NCI-H69 (cell line): ENCODE measurements at places on chromosomes 6 and 20.
A peak's percentile ranks its signal among the peaks of the same experiment; 100 is the strongest.

- no peak for DNase-seq
Observed at GRCh38 chr20:14913896-14914620, 576.6 kb upstream of the FLRT3 start.

DNA sequence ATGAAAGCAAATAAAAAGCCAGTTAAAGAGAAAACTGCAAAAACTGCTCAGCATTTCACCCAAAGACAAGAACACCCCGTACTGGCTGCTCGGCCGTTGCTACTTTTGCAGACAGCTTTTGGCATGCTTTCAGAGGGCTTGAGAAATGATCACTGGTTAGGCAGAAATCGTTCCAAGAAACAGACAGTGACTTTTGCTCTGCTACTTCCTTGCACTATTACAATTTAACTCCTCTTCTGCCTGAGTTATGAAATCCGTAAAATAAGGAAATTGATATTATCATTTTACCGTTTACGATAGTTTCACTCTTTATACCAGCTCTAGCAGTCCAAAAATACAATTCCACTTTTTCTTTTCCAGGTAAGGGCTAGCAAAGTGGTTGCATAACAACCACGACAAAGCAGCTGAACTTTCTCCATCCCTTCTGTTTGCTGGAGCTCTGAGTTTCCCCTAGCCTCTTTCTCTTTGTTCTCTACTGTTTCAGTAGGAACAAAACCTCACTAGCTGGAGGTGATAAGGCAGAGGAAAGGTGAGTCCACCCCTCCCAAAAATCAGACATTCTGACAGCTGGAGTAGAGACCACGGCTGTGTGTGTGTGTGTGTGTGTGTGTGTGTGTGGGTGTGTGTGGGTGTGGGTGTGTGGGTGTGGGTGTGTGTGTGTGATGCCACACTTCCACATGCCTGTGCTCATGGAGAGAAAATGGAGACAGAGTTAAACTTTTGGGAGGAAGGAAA is 191.8 kb upstream of the RREB1 start:
- DNase-seq: no peak

GRCh38 chr20:57985278-57985677 is 243.2 kb downstream of the ANKRD60 start:
- DNase-seq: peak; percentile 32

GRCh38 chr20:41443691-41444090 is 77.1 kb upstream of the EMILIN3 start:
- no peak for DNase-seq

GRCh38 chr20:33947709-33948295 is 45.9 kb upstream of the RALY start:
- DNase-seq: peak; percentile 82

- DNase-seq: peak; percentile 54
Observed at GRCh38 chr6:83867527-83868161, 8.2 kb downstream of the CYB5R4 start.

DNA sequence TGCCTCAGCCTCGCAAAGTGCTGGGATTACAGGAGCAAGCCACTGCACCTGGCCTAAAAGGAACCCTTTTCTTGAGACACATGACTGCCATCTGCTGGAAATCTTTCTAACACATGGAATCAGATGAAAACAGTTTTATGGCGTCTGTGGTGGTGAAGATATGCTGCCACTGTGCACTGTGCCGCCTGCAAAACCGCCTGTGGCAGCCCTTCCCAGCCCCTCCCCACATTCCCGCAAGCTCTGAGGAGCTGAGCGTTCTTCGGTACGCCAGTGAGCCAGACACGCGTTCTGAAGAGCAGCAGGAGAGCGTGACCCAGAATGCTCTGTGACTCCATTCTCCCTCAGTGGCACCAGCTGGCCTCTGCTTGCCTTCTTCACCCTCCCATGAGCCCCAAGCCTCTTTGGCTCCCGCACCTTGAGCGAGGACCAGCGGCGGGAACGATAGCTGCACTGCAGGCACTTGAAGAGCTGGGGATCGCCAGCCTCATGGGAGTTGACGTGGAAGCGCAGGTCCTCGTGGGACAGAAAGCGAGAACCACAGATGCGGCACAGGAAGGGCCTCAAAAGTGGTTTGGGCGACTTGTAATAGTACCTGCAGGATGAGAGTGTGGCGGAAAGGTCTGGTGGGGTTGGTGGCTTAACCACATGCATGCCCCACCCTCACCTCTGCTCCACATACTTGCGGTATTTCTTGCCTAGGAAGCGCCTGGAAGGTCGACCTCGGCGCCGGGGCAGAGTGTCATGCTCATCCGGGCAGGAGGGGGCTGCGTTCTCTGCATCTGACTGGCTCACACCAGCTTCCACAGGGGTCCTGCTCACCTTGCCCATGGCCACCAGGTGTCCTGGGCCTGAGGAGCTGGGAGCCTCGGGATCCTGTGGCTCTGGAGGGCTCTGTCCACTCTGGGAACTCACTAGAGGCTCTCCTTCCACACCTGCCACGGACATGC is 8.7 kb downstream of the ZNF335 start:
- peak; percentile 43 for DNase-seq

GRCh38 chr6:89787660-89788328 is 31.8 kb downstream of the MDN1 start:
- no peak for DNase-seq

DNA sequence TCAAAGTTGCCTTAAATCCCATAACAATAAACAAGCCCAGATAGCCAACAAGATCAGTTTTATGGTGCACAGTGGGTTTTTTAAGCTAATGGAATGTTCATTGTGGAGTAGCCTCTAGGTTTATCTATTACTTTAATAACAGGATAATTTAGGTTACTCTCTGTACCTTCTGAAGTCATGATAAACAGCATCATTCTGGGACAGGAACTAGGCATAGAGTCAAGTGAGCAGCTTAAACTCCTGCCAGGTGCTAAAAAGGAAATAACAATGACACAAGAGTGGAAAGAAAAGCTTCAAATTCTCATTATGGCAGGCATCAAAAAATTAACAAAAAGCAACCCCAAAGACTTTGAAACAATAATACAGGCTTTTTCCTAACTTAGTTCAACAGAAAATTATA is 228.8 kb downstream of the HACE1 start:
- DNase-seq: no peak

DNA sequence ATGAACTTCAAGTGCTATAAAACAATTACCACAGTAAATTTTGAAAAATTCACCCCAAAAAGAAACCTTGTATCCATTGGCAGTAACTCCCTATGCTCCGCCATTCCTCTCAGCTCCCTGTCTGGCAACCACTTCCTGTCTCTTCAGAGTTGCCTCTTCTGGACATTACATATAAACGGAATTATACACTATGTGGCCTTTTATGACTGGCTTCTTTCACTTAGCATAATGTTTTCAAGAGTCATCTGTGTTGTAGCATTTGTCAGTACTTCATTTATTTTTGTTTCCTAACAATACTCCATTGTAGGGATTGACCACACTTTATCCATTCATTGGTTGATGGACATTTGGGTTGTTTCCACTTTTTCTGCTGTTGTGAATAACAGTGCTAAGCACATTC is 50.1 kb downstream of the CEP43 start:
- DNase-seq: no peak

- no peak for DNase-seq
Observed at GRCh38 chr20:51631011-51631950, 88.8 kb upstream of the NFATC2 start.

DNA sequence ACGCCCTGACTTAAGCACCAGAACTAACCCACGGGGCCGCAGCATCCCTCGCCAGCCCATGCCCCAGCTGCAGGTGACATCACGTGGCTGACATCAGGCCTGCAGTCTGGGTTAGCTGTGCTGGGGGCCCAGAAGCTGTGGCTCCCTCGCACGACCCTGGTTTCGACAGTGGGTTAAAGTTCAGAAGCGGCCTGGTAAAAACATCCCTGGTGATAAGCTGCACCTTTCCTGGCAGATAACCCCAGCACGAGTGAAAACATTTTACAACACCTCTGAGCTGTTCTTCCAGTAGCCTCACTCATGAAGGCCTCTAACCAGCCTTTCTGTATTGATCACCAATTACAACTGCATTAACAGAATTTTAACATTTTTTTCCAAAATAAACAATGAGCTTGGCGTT is 136.4 kb upstream of the RREB1 start:
- no peak for DNase-seq

DNA sequence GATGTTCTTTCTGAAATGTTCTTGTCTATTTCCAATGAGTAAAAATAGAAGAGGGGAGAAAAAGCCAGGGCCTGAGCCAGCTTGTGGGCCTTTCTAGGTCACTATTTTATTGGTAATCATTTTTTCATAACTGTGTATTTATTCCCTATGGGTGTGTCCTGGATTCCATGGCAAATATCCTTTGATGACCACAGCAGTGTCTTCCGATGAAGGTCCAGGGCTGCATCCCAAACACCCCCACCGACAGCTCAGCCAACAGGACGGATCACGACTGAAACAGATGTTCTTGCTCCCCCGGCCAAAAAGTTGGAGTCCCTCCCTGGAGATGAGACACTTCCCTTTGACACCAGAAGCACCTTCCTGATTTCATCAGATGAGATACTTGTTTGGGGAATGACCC is 105.4 kb upstream of the PLEKHG1 start:
- DNase-seq: no peak

DNA sequence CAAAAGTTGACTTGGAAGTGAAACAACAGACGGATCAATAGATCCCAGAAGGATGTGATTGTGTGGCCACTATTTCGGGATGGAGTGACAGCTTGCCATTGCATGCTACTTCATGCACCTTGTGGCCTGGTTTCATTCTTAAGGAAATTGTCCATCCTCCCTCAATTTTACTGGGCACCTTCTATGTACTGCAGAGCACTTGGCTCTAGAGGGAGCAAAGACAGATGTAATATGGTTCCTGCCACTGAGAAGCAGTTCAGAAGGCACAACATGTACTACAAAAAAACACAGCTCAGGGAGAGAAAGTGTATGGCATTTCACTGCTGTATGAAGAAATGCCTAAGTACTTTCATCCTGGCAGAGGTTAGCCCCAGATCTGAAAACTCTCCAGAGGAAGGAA is 91.9 kb downstream of the FOXA2 start:
- peak; percentile 64 for DNase-seq

GRCh38 chr6:124613031-124613430 is 349.2 kb upstream of the RNF217 start:
- DNase-seq: no peak

- DNase-seq: no peak
Observed at GRCh38 chr6:41080621-41081020, 7.8 kb downstream of the NFYA start.

GRCh38 chr6:144285798-144286502 is 815 bp downstream of the UTRN start:
- peak; percentile 50 for DNase-seq

- DNase-seq: peak; percentile 85
Observed at GRCh38 chr6:52595000-52595795, 18.3 kb upstream of the TRAM2 start.

GRCh38 chr20:50932691-50933280 is 1.5 kb upstream of the ADNP start:
- no peak for DNase-seq

- no peak for DNase-seq
Observed at GRCh38 chr6:159908535-159908934, 17.7 kb downstream of the MAS1 start.
